ENCODE measurements at places on chromosomes 16 and 17.

DNA sequence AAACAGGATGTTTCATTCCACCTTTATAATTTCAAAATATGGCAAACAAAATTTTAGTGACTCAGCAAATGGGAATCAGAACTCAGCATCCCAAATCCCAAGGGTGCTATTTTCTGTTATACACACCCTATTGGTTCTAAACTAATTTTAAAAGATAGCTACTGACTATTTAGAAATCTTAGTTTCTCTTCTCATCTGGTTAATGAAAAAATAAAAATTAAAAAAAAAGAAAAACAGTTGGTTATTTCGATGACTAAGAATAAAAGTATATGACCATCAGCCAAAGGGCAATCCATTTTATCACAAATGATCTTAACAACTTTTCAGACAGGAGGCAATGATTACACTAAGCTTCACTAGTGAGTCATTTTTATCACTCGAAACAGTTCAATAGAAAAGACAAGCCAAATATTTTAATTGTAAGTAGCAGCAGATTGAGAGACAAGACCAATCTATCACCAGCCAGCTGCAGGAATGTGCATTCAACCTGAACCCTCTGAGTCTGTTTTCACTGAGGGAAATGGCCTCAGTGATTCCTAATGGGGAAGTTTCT is 15.2 kb downstream of the PHLPP2 start:
- no peak for DNase-seq

DNA sequence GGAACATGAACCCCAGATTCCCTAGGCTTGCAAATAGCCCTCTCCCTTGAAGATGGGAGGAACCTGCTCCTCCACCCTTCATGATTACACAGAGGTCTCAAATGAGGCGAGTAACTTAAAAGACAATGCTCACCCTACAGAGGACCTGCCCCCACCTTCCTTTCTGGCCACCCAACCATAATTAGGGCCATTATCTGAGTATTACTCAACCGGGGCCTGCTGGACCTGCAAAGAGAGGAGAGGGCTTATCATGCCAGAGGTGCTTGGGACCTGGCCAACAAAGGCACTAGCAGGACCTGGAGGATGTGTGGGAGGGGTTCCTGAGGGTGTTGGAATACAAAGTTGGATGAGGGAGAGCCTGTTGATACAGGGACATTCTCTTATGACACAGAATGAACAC is 42.4 kb downstream of the RNF157 start:
- no peak for DNase-seq

- DNase-seq: no peak
Observed at GRCh38 chr16:87183647-87184046, 133.5 kb downstream of the C16orf95 start.

GRCh38 chr16:86103320-86103719 is 204.4 kb downstream of the IRF8 start:
- no peak for DNase-seq

- no peak for DNase-seq
Observed at GRCh38 chr16:2987833-2988232, 7.6 kb upstream of the PKMYT1 start.

- no peak for DNase-seq
Observed at GRCh38 chr16:86343027-86343795, 167.1 kb upstream of the FOXF1 start.

DNA sequence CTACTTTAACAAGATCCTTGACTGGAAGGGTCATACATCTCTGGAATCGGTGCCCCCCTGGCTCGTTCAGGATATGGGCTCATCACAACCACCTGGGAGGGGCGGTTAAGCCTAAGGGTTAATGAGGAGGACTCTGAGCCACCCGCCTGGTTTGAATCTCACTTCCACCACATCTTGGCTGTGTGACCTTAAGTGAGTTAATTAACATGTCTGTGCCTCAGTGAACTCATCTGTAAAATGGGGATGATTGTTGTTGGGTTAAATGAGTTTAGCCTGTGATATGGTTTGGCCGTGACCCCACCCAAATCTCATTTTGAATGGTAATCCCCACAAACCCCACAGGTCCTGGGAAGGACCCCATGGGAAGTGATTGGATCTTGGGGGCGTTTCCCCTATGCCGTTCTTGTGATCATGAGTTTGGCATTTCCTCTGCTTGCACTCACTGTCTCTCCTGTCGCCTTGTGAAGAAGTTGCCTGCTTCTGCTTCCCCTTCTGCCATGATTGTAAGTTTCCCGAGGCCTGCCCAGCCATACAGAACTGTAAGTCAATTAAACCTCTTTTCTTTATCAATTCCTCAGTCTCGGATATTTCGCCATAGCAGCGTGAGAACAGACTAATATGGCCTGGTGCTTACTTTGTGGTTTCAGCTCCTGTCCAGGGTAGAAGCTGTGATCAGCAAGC is 214.0 kb upstream of the CIBAR2 start:
- DNase-seq: no peak

DNA sequence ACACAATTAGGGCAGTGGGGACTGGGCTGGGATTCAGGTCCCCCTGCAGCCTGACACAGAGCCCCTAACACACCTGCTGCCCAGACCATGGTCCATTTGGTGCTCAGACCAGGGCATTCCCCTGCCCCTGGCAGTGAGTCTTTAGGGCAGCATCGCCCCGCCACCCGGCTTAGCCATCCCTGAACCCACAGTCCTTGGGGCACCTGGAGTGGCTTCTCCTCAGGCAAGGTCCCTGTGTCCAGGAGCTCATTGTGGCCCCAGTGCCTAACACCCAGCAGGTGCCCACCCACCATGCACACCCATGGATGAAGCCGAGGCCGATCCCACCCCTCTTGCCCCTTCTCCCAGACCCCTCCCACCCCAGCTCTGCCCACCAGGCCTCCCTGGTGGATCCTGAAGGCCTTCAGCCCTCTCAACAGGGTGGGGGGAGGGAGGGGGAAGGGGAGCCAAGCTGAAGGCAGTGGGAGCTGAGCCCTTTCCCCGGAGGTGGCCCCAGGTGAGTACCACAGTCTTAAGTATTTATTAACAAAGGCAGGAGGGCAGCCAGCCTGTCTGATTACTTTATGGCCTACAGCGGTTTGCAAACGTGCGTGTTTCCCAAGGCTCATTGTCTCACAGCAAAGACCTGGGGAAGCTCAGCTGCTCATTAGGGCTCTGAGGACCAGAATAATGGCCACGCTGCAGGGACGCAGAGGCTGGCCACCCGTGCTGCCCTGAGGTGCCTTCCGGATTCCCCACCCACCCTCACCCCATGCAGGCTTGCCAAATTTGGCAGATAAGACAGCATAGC is 38.5 kb downstream of the RBFOX3 start:
- DNase-seq: no peak

DNA sequence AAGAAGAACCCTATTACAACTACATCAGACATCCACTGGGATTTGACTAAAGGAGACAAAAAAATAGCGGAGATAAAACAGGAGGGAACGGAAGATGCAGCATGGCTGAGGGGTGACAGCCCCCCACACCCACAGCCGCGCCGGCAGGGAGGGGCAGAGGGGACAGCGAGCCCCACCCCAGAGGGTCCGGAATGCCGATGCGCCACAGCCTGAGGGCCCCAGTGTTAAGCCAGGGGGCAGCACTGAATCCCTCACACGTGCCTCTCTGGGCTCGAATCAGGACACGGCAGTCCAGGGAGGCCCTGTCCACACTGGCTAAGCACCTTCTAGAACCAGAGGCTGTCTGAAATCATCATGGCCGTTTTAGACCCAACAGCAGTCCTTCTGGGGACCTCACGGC is 18.8 kb downstream of the MAP1LC3B start:
- no peak for DNase-seq

DNA sequence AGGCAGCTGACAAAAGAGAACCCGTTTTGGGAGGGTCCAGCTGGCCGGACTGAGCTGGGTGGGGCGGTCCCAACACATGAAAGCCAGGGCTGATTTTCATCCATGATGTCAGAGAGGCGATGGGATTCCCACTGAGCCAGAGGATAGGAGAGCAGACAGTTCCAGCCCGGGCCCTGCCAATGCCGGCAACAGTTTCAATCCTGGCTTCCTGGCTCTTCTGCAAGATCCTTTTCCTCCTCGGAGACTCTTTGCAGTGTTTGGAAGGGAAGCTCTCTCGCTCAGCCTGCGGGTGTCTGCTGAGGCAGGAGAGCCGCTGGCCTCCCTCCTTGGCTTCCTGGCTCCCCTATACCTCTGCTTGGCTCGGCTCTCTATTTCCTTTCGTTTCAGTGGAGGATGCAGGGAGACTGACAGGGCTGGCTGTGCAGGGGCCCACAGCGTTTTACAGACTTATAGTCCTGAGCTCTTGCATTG is 145.5 kb upstream of the SOX9 start:
- DNase-seq: no peak

DNA sequence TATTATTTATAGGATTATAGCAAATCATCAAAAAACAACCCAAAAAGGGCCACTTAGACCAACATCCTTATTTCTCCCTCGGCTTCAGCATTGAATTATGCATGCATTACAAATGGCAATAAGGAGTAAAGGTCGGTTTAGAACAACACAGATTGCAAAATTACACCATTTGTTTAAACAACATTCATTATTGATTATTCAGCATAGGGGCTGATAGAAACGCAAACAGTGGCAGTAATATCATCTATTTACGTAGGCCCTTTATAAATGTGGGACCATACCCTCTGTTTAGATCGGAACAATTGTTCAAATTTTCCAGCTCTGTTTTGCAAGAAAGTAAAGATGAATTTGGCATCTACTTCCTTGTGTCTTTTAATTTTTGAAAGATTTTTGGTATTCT is 153.3 kb downstream of the WWOX start:
- DNase-seq: no peak
